ENCODE measurements at places on chromosomes 3 and 15.

DNA sequence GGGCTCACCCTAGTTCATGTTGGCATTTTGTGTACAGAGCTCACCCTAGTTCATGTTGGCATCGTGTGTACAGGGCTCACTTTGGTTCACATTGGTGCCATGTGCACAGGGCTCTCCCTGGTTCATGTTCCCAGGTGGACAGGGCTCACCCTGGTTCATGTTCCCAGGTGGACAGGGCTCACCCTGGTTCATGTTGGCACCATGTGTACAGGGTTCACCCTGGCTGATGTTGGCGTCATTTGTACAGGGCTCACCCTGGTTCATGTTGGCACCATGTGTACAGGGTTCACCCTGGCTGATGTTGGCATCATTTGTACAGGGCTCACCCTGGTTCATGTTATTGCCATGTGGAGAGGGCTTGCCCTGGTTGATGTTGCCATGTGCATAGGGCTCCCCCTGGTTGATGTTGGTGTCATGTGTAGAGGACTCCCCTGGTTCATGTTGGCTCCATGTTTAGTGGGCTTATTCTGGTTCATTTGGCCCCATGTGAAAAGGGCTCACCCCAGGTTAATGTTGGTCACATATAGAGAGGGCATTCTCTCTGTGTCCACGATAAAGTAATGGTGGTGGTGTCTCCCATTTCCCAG lies 31.7 kb upstream of the NR2C2 start:
- no peak for DNase-seq

GRCh38 chr3:176799675-176800074 lies 397.6 kb downstream of the TBL1XR1 start:
- DNase-seq: no peak

DNA sequence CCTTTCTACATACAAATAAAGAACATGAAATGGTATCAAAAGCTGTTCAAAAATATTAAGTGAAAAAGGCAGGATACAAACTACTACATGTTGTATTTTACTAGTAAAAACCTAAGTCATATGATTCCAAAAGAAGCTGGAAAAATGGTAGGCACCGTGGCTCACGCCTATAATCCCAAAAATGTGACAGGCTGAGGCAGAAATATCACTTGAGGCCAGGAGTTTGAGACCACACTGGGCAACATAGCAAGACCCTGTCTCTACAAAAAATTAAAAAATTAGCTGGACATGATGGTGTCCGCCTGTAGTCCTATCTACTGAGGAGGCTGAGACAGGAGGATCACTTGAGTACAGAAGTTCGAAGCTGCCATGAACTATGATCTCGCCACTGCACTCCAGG lies 1.7 kb downstream of the EMC7 start:
- DNase-seq: no peak

GRCh38 chr3:161081633-161082032 lies 23.5 kb downstream of the B3GALNT1 start:
- no peak for DNase-seq

All from stimulated activated CD4-positive, alpha-beta T cell treated with anti-CD3 and anti-CD28 coated beads, Interleukin-12 subunit alpha, Interleukin-12 subunit beta, amount 100 ng/mL, for 4 hours (primary cell).